ENCODE measurements at places on chromosomes 12 and 14.

DNA sequence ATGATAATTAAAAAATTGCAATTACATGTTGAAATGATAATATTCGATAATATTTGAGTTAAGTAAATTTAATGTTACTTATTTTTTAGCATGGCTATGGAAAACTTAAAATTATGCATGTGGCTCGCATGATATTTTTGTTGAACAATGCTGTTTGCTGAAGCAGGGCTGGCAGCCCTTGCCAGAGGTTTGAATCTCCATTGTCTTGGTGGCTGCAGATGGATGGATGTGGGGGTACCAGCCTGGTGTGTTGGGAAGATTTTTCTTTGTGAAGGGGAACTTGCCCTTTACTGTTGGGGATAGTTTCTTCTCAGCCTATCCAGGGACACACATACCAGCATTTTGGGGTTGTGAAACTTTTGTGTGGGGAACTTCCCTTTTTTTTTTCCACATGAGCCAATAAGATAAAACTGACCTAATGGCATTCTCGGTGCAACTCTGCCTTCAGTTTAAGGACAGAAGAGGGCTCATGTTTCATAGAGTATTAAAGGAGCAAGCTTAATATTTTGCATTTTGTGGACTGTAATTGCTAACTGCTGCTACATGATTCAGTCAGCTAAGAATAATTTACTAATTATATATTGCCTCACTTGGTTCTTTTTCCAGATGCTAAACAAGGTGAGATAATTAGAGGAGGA is 8.8 kb downstream of the RASSF3 start:
- DNase-seq, result no peak

GRCh38 chr12:54004841-54005530 is 3.8 kb upstream of the HOXC8 start:
- no peak for DNase-seq

DNA sequence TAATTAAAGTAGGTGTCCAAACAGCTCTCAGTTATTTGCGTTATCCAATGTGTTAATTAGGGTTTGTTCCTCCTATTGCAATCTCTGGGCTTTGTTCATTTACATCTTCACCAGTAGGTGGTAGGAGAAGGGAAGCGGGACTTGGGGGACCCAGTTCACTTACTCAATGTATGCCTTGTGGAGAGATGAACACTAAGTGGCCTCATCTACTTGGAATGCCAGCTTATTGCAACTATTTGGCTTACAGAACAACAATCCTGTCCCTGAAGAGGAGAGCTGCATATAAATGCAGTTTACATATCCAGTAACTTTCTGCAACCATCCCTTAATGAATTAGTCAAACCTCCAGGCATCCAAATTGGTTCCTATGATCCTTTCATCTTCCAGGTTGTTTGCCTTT is 417.1 kb upstream of the CCDC196 start:
- DNase-seq, result no peak

DNA sequence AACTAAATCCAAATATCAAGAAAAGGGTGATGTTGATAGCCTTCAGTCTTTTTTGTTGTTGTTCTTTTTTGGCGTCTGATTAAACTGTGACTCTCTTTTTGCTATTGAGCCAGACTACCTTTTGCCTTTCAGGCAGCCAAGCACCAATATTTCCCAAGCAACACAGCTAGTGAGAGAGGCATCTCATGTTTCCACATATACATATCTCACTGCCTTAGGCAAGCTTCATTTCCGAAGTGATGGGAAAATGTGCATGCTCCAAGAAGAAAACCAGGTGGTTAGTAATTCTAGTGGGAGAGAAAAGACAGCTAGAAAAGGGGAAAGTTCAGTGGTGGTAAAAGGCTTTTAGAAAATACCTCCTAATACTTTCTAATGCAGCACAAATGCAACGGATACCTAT is 277.7 kb downstream of the TMTC2 start:
- DNase-seq, result no peak

GRCh38 chr12:111596985-111597830 is 1.9 kb downstream of the ATXN2 start:
- DNase-seq, result peak; percentile 13

DNA sequence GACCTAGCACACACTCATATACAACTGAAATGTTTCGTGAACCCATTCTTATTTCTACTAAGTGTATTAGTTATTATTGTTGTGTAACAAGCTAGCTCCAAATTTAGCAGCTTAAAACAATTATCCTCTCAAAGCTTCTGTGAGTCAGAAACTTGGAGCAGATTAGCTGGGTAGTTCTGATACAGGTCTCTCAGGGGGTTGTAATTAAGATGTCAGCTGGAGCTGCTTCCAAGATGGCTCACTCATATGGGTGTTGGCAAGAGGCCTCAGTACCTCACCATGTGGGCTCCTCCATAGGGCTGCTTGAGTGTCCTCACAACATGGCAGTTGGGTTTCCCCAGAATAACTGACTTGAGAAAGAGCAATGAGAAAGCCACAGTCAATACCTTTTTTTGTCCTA is 9.8 kb downstream of the GPR135 start:
- DNase-seq, result no peak

DNA sequence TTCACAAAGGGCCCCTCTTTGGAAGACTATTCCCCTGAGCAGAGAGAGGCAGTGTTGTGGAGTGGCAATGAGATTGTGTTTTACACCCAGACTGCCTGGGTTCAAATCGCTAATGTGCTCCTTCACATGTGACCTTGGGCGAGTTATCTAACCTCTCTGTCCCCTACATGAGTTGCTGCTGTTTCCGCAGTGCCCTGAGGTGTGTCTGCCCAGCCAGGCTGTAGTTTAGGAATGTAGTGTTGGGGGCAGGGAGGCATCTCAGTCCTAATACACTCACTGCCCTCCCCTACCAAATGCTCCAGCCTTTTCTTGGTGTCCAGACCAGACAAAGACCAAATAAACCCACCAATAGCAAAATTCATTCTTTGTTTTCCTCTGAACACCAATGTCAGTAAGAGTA is 78.6 kb downstream of the SLC24A4 start:
- DNase-seq, result no peak

DNA sequence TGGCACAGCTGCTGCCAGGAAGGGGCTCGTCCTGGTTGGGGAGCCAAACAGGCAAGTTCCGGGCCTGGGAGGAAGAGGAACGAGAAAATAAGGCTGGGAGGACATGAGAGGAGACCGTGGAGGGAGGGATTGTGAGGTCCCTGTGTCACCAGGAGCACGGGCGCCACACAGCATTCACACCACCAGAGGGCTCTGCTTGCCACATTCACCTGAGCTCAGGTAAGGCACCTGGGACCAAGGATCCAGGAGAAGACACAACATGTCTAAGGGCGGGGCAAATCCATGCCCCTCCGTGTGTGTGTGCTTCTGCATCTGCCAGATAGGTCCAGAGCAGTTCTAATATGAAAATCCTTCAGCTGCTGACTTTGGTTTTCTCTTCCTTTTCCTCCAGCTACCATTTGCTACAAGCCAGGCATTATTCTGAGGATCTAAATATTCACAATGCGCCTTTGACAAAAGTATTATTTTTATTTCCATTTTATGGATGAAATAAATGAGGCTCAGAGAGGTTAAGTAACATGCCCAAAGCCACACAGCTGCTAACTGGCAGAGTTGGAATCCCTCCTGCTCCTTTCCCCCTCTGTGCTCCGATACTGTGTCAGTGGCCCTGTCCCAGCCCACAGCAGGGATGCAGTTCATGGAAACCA is 14.6 kb downstream of the RAPGEF3 start:
- no peak for DNase-seq

- DNase-seq, result no peak
Measured at GRCh38 chr12:125203145-125203765, 138.0 kb downstream of the AACS start.

DNA sequence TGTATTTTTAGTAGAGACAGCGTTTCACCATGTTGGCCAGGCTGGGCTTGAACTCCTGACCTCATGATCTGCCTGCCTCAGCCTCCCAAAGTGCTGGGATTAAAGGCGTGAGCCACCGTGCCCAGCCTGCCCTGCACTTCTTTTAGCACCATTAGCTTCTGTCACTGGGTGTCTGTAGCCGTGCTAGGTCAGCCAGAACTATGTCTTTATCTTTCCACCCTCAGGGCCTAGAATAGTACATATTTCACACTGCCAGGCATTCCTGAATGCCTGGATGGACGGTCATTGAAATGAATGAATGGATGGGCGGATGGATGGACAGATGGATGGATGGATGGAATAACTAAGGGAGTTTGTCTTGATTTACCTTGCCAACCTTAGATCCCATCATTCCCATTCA is 33.7 kb downstream of the FBXL14 start:
- no peak for DNase-seq

GRCh38 chr12:105100998-105101397 is 6.5 kb upstream of the WASHC4 start:
- DNase-seq, result no peak

Measured in DMS 273 treated with DMSO at 0.1 percent for 48 hours (cell line).